ENCODE measurements at places on chromosomes 13 and 19. TPM values are rescaled to one million over a fixed set of nuclear protein-coding genes. Genes with fewer than 3 reads are reported as not detected.

DNA sequence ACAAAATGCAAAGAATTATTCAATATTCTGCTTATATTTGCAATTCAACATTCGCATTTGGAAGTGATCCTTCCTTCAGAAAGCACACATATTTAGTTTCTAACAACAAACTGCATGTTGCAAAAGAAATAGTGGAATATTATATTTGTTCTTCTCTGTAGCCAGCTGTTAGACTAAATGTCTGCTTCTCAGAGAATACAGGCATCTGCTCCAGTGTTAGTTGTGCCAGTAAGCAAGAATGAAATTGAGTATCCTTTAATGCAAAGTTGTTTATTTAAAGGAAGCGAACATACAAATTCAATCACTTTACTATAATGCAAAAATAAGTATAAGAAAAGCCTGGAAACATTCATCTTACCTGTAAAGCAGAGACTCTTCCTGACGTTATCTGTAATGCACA lies 663 bp downstream of the SLITRK6 start:
- DNase-seq = no peak

The PRSS57 gene
- polyA plus RNA-seq = not detected

- DNase-seq = no peak
Observed at GRCh38 chr19:33445442-33446329, 72.2 kb downstream of the CEBPG start.

DNA sequence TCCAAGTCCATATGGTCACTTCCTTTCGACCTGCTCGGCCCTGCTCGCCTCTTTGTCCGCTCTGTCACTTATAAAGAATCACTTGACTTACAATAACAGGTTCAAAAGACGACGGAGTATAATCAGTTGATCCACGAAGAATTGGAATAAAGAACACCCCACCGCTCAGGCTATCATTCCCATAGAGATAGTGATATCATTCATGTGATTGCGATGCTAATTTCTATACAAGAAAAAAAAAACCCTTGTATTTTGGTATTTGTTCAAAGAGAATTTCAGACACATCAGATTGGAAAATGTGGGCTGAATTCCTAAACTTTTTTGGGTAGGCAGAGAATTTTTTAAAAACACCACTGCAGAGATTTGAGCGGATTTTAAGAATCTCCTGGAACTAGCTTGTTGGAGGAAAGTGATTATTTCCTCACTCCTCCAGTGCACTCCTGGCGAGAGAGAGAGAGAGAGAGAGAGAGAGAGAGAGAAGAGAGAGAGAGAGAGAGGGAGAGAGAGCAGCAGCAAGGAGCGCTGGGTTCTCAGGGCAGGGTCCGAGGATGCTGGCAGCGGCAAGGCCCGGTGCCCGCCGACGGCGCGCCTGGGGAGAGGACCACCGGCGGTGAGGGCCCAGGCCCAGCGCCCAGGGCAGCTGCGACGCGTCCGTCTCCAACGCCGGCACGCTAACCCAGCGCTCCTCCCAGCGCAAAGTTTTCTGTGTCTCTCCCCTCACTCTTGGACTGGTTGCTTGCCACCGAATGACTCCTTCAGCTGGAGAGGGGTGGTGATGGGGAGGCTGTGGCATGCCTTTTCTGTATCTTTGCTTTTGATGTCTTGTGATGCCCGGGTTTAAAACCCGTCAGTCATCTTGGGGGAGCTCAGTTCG lies 149.0 kb upstream of the ZNF536 start:
- DNase-seq = peak; percentile 14

GRCh38 chr13:78712831-78713230 lies 53.9 kb upstream of the OBI1 start:
- DNase-seq = peak; percentile 35

DNA sequence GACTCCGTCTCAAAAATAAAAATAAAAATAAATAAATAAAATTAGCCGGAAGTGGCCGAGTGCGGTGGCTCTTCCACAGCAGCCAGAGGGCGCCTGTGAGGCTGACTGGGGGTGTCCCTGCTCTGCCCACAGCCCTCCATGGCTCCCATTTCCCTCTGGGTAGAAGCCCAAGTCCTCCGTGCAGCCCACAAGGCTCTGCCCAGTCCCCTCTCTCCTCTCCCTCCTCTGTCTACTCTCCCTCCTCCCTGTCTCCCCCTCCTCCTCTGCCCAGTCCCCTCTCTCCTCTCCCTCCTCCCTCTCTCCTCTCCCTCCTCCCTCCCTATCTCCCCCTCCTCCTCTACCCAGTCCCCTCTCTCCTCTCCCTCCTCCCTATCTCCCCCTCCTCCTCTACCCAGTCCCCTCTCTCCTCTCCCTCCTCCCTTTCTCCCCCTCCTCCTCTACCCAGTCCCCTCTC lies 20.4 kb downstream of the MISP start:
- DNase-seq = no peak

The TGFB1 gene
- polyA plus RNA-seq = 13.0 TPM

The LYPD5 gene
- 0.74 TPM for polyA plus RNA-seq

The ZNF91 gene
- polyA plus RNA-seq = 28.4 TPM

DNA sequence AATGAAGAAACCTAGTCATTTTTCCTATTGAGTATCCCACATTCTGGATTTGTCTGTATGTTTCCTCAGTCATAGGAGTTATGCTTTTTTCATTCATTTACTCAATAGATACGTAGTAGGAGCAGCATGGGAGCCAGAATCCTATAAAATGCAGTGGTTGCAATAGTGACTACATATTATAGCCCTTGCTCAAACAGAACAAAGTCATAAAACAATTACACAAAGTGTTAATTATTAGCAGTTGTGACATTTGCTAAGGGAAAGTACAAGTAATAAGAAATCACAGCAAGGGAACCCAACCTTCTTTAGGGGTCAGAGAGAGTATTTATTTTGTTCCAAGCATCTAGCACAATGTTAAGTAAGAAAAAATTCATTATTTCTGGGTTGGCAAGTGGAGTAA lies 27.7 kb upstream of the POU4F1 start:
- DNase-seq = no peak

- no peak for DNase-seq
Observed at GRCh38 chr19:14582894-14583340, at the start of gene CLEC17A. TSS of gene CLEC17A (plus strand) at chr19:14583084. CDS start at chr19:14583161, 77 bp downstream.

Measured in muscle of back (tissue), 13 donors.